Effector memory CD4-positive, alpha-beta T cell (primary cell): ENCODE measurements at places on chromosomes 4 and X.
A peak's percentile ranks its signal among the peaks of the same experiment; 100 is the strongest.

DNA sequence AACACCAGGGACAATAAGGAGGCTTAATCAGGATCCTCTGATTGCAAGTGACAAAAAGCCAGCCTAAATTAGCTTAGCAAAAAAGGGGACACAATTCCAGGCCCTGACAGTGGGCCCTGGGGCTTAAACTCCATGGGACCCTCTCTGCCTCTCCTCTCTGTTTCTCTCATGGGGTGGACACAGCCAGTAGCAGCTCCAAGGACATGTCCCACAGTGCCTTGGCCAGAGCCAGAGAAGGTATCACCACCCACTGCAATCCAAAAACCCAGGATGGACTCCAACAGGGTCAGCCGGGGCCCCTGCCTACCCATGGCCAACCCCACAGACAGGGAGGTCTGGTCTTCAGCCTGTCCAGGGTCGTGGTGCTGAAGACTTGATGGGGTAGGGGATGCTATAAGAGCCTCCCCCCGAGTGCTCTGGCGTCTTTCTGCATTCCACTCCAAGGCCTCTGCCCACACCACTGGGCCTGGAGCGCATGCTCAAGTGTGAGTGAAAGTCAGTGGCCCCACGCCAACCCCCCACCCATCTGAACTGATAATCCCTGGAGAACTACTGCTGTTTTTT, 19.7 kb upstream of the PPP2R2C start:
- no peak overlapping the region for H3K27ac ChIP-seq
- peaks cover 3% of the 10 kb centered on the region for H3K27me3 ChIP-seq
- H3K36me3 ChIP-seq = no peaks in the 10 kb centered on the region
- H3K4me3 ChIP-seq = no peak overlapping the region

DNA sequence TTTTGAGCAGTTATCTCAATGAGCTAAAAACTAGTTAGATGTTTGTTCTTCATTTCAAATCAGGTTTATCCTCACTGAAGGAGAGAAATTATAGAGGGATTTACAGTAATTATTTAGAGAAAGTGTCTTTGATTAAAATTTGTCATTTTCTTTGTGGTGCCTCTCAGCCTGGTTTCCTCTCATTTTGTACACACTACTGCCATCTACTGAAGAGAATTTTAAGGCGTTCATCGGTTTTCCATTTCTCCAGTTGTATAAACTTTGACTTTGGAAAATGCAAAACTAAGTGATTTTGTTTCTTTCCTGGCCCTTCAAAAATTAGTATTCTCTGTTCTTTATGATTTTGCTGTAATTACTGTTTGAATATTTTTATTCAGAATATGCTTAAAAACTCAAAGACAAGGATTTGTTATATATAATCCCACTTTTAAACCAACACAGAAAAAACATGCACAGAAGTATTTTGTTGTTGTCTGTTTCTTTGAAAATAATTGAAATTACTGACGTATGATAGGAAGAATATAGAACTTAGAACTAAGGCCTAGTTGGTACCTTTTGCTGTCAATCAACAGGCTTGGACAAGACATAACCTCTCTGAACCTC, 34.4 kb upstream of the ANXA3 start:
- H3K4me3 ChIP-seq = no peak overlapping the region
- no peaks in the 10 kb centered on the region for H3K36me3 ChIP-seq
- no peaks in the 10 kb centered on the region for H3K4me1 ChIP-seq
- DNase-seq = no peak

DNA sequence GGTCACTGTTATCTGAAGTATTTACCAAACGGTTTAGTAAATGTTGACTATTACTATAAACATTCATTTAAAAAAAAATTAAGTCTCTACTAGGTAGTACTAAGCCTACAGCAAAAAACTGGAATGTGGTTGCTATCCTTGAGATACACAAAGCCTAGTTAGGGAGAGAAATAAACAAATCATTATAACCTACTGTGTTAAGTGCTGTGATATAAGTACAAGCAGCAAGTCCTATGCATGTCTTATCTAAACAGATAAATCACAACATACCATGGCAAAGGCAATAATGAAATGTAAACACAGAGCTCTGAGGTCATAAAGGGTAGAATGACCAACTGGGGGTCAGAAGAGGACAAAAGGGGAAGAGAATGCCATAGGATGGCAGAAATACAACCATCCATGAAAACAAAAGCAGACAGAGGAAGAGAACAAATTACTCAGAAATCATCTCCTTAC, 92.2 kb downstream of the RNF150 start:
- no peaks in the 10 kb centered on the region for H3K4me1 ChIP-seq
- H3K27me3 ChIP-seq = no peaks in the 10 kb centered on the region
- no peaks in the 10 kb centered on the region for H3K36me3 ChIP-seq
- no peak for DNase-seq
- no peak overlapping the region for H3K4me3 ChIP-seq

DNA sequence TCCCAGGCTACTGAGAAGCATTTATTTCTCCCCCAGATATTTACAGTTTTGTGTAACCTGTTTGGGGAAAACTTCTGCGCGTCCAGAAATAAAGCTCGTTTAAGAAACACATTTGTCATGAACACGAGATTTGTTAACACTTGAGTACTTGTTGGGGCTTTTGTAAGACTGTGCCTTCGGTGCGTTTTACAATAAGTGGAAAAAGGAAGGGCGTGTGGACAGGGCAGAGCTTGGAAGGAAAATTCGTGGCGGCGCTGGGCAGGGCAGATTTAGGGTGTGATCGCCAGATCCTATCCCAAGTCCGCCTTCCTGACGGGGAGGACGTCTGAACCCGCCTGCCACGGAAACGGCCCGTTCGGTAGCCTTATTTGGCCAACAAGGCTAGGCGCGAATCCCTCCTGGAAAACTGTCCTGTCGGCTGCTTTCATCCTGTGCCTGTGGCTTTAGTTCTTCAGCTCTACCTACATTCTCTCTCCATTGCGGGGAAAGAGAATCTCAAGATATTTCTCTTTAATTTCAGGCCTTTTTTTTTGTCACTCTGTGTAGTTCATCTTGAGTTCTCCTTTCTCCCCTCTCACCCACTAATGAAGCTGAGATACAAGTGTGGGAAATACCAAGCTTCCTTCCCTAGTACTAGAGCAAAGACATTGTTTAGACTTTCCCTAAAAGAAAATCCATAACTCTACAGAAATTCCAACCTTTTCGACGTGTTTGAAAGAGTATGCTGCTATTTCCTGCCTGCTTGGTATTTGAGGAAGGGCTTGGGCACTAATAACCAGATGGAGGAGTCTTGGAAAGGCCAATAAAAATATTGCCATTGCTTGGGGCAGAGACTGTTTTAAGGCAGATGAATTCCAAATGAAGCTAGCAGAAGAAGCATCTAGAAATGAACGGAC, 982 bp downstream of the PDLIM5 start:
- no peaks in the 10 kb centered on the region for H3K27me3 ChIP-seq
- H3K36me3 ChIP-seq = no peaks in the 10 kb centered on the region
- peaks cover 11% of the 10 kb centered on the region for H3K4me1 ChIP-seq
- H3K27ac ChIP-seq = peak overlapping the region; percentile 63
- DNase-seq = no peak

DNA sequence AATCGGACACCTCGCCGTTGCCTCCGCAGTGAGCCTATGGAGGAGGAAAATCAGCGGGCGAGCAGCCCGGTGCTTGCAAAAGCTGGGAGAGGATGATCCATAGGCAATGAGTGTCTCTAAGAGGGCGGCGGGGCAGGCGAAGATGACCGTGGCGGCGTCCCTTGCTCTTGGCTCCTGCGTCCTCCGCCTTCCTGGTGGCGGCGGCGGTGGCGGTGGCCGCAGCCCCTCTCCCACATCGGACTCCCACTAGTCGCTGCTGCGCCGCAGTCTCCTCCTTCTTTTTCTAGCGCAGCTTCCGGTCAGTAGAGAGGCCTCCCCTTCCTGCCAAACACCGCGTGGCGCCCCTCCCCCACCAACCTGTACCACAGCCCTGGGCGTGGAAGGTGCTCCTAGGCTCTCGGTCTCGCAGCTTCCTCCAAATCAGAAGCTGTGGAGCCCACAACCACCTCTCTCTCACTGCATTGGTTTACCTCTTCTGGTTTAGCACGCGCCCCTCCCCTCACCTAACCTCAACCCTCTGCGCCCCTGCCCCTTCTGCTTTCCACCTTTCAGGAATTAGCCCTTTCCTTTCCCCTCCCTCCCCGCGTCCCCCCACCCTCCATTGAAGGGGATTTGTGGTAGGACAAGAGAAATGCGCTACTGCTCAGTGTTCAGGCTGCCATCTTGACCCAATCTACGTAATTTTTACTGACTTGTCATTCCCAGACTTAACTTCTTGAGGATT, at the start of gene SPIN3:
TSS of gene SPIN3 (minus strand) at position 271 of the 724 bp plus-strand sequence. CDS start 594 bp downstream, outside the sequence.
- no peaks in the 10 kb centered on the region for H3K27me3 ChIP-seq
- peak; percentile 1 for DNase-seq
- H3K36me3 ChIP-seq = no peaks in the 10 kb centered on the region
- H3K4me3 ChIP-seq = peak within 1 kb of the TSS; percentile 62

DNA sequence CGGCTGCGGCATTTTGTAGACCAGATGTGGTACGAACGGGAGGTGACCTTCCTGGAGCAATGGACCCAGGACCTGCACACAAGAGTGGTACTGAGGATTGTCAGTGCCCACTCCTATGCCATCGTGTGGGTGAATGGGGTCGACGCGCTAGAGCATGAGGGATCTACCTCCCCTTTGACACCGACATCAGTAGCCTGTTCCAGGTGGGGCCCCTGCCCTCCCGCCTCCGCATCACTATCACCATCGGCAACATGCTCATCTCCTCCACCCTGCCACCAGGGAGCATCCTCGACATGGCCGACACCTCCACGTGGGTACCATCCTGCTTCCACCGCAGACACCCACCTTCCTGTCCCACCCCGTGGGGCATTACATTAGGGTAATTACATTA, 46.2 kb downstream of the SMARCA5 start:
- H3K27ac ChIP-seq = peak overlapping the region; percentile 61
- peak overlapping the region; percentile 71 for H3K4me3 ChIP-seq
- H3K4me1 ChIP-seq = peaks cover 6% of the 10 kb centered on the region
- no peaks in the 10 kb centered on the region for H3K27me3 ChIP-seq
- H3K36me3 ChIP-seq = peaks cover 3% of the 10 kb centered on the region

DNA sequence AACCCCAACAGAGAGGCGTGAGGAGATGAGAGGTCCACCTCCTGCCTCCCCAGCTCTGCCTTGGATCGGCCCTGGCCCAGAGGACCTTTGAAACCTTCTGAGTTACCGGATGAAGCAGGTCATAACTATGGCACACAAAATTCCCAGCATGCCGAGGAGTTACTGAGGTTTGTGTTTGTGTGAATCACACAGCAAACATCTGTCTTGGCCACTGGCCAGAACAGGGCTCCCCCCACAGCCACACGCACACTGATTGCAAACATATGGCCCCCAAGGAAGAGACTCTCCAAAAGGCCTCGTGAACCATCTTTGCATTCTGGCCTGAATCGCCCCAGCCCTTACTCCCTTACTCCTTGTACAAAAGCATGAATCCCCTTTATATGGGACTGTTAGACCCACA, 18.9 kb downstream of the RPS4X start:
- DNase-seq = no peak
- no peak overlapping the region for H3K27ac ChIP-seq
